ENCODE measurements at places on chromosomes 3 and 15. TPM values are rescaled to one million over a fixed set of nuclear protein-coding genes. Genes with fewer than 3 reads are reported as not detected.
A peak's percentile ranks its signal among the peaks of the same experiment; 100 is the strongest.

DNA sequence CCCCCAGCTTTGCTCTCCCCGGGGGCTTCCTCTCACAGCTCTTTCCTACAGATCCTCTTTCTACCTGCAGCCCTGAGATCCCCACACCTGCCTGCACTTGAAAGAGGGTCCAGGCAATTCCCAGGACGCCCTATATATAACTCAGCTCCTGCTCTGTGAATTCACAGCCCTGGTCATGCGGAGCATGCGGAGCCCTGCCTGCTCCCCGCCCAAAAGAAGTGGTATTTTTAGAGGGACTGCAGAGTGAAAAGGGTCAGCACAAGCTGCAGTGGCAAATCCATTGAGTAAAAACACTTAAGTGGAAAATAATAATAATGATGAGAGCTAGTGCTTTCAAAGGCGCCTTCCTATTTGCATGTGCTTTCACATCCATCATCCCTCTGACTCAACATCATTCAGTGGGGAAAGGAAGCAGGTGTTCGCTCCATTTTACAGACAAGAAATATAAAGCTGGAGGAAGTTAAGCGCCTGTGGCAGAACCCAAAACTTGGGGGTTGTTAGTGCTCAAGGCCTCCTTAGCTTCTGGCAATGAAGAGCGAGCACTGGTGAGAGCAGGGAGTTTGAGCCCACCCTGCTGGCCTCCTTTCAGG lies 76.3 kb upstream of the LIPC start:
- peaks cover 2% of the 10 kb centered on the region for H3K4me1 ChIP-seq
- DNase-seq, result no peak
- no peaks in the 10 kb centered on the region for H3K36me3 ChIP-seq
- no peaks in the 10 kb centered on the region for H3K27me3 ChIP-seq
- H3K27ac ChIP-seq, result no peak overlapping the region

DNA sequence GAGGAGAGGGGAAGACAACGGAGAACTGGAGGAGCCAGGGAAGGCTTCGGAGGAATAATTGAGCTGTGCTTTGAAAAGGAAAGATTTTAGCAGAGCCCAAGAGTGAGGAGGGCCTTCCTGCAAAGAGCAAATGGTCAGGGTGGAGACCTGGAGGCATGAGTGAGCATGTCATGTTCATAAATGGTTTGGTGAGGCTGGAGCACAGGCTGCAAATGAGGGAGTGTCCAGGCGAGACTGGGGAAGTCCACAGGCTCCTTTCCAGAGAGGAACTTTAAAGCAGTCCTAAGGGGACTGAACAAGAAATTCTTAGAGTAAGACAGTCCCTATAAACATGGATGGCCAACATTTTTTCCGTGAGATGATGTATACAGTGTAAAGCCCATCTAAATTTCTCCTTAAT lies 108.8 kb downstream of the THSD4 start:
- DNase-seq, result no peak
- H3K4me1 ChIP-seq, result peaks cover 2% of the 10 kb centered on the region
- no peak overlapping the region for H3K4me3 ChIP-seq

DNA sequence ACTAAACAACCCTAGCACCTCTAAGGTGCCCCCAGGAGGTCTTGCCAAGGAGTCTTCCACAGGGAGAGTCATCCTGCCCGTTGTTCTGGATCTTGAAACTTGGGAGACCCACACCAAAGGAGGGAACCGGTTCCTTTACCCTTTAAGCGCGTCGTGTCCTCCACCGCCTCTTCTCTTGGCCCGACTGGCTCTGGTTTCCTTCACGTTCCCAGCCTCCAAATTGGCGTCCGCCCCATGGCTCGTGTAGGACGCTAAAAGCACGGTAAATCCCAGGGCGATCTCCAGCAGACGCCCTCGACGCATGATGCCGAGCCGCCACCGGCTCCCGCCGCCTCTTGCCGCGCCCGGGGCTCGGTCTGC lies 1.1 kb downstream of the FBN1 start:
- H3K4me3 ChIP-seq, result peak overlapping the region; percentile 98
- peak overlapping the region; percentile 93 for H3K27ac ChIP-seq
- no peaks in the 10 kb centered on the region for H3K27me3 ChIP-seq
- H3K4me1 ChIP-seq, result peaks cover 7% of the 10 kb centered on the region
- DNase-seq, result peak; percentile 47

DNA sequence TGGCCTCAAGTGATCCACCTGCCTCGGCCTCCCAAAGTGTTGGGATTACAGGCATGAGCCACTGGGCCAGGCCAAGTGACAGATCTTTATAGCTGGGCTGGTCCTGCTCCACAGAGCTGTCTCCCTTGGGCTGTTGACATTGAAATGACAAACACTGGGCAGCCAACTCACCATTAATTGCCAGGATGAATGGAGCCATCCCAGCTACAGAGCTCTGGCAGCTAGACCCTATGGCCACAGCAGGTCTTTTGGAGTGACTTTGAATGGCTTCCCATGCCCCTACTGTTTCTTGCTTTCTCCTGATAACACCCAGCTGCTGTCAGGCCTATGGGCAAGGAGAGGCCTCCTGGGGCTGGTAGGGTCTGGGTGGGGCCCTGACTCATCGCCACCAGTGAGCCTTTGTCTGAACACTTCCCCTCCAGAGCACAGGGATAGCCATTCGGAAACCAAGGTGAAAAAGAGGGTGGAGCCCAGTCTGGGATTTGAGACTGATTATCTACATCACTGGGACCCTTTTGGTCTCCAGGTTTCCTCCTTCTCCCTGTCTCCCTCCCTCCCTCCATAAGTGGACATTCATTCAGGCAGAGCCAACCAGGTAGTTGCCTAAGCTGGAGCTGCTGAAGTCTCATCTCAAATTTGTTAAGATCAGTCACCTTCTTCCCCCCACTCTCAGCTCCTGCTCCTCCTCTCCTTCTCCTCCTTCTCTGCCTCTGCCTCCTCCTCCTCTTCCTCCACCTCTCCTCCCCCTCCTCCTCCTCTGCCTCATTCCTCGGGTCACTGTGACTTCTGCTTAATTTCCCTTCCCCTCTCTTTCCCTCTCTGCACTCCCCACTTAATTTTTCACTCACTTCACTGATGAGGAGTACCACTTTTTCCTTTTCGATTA lies 34.0 kb downstream of the BHLHE40 start:
- H3K4me3 ChIP-seq, result no peak overlapping the region
- peak; percentile 36 for DNase-seq
- H3K27ac ChIP-seq, result no peak overlapping the region
- H3K4me1 ChIP-seq, result peaks cover 11% of the 10 kb centered on the region
- H3K36me3 ChIP-seq, result no peaks in the 10 kb centered on the region

DNA sequence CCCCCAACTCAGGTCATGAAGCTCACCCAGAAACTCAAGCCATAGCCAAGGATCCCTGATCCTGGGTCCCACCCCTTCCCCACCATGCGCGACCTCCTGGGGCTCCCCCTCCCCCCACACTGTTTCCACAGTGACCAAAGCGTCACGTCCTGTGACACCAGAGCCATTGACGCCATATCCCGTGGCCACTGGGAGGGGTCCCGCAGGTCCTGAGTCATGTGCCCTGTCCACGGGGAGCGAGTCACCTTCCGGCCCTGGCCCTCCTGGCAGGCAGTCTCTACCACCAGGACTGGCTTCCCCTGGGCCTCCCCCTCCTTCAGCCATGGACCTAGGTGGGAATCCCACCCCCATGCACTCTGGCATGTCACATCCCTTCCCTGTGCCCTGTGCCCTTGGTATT lies 15.6 kb downstream of the SEMA3F start:
- H3K27me3 ChIP-seq, result no peaks in the 10 kb centered on the region
- H3K27ac ChIP-seq, result no peak overlapping the region
- H3K4me3 ChIP-seq, result no peak overlapping the region
- H3K36me3 ChIP-seq, result no peaks in the 10 kb centered on the region
- DNase-seq, result peak; percentile 88

DNA sequence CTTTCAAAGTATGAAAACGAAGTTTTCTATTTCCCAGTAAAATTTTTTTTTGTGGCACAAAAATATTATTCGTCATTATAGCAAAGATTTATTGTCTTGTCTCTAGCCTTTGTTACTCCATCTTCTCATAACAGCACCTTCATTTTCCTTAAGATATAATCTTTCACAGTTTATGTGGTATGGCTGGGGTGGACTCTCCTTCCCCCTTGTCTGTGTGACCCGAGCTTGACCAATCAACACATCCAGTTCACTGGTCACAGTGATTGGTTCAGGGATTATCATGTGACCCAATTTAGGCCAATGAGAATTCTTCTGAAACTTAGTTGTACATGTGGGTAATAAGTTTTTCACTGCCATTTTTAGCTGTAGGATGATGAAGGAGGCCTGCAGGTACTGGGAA lies 71.2 kb upstream of the DCBLD2 start:
- no peaks in the 10 kb centered on the region for H3K36me3 ChIP-seq
- no peak for DNase-seq
- H3K4me3 ChIP-seq, result no peak overlapping the region
- H3K27ac ChIP-seq, result peak overlapping the region; percentile 86
- peaks cover 16% of the 10 kb centered on the region for H3K4me1 ChIP-seq

GRCh38 chr15:35197754-35198153 lies 112.7 kb upstream of the NANOGP8 start:
- H3K4me1 ChIP-seq, result no peaks in the 10 kb centered on the region
- H3K27me3 ChIP-seq, result no peaks in the 10 kb centered on the region
- H3K4me3 ChIP-seq, result no peak overlapping the region
- no peaks in the 10 kb centered on the region for H3K36me3 ChIP-seq

GRCh38 chr15:77532846-77533245 lies 99.9 kb downstream of the LINGO1 start:
- H3K27ac ChIP-seq, result no peak overlapping the region
- no peak overlapping the region for H3K4me3 ChIP-seq
- peaks cover under 1% of the 10 kb centered on the region for H3K4me1 ChIP-seq
- no peaks in the 10 kb centered on the region for H3K36me3 ChIP-seq

The WDR49 gene
- polyA plus RNA-seq, result not detected

The TRPM1 gene
- polyA plus RNA-seq, result not detected

The OR5H6 gene
- not detected for polyA plus RNA-seq

The VWA5B2 gene
- not detected for polyA plus RNA-seq

The VEPH1 gene
- 16.6 TPM for polyA plus RNA-seq

The ATP13A5 gene
- not detected for polyA plus RNA-seq

The CPNE9 gene
- not detected for polyA plus RNA-seq

Data from fibroblast of lung (primary cell).